Putamen (tissue), 1 donor: ENCODE measurements at places on chromosomes 7 and 10.

- no peak for DNase-seq
Measured at GRCh38 chr7:71987200-71987767, 424.9 kb downstream of the CALN1 start.

- DNase-seq: peak; percentile 69
Measured at GRCh38 chr7:134690016-134690415, 43.4 kb downstream of the BPGM start.

- peak; percentile 1 for DNase-seq
Measured at GRCh38 chr10:94963901-94964300, 25.4 kb downstream of the CYP2C9 start.

DNA sequence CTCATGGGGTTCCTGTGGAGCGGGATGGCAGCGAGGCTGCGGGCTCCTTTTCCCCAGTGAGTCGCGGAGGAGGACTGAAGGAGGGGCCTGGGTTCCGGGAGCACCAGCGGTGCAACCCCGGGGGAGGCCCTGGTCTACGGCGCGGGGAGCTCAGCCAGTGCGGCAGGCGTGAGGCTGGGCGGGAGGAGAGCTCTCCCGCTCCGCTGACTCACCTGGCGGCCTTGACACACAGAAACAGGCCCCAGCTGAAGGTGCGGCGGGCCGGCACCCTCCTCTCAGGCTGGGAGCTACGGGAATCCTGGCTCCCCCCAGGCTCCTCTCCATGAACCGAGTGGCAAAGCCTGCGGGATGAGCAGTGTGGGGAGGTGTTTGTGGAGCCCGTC, 6.8 kb upstream of the NOM1 start:
- no peak for DNase-seq

- DNase-seq: no peak
Measured at GRCh38 chr10:5325076-5325475, 39.7 kb upstream of the UCN3 start.

DNA sequence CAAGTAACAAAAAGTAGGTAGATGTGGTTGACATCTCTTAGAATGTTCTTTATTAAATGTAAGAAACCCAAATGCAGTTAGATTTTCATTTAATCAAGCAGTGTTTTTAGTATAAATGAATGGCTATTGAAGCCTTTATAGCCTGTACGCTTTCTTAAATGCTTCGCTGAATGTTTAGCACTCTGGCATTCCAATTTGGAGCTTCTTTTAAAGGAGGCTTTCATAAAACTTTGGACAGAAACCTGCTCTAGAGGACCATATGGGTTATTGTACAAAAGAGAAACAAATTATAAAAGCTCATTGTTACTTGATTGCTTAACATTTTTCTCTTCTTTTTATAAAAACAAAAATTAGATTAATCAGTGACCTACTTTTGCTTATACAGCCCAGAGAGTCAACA, 59.5 kb downstream of the KCND2 start:
- no peak for DNase-seq

DNA sequence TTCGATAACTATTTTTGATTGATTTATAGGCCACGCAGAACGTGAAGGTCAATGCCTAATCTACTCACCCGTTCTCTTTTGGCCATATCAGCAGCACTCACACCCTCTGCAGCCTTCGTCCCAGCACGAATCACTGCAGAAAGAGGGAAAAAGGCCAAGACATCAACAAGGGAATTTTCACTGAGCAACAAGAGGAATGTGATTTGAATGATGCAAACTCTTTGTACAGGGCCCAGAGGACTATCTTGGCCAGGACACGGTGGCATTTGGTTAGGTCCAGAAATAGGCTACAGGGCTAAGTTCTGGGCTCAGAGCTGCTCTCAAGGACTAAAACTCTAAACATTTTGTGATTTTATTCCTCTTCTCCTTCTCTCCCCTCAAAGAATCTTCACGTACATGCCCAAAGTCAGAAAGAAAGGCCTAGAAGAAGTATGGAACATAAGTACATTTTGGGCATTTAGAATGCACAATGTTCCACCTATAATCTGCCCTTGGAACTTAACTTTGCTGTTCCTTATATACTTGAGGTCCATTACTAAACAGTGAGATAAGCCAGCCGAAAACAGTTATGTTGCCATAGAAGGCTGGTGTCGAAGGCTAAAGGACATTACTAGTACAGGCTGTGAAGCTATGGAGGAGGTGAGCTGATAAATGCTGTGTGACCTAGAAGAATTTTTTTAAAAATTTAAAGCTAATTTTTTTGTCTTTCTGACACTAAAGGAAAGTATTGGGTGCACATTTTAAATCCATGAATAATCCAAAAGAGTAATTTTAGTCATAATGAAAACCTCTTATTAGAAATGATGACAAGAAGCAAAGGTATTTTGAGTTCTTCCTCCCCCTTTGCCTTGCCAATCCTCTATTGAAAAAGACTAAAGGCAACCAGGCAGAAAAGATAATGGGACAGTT, 20.0 kb downstream of the RBM28 start:
- DNase-seq: no peak

DNA sequence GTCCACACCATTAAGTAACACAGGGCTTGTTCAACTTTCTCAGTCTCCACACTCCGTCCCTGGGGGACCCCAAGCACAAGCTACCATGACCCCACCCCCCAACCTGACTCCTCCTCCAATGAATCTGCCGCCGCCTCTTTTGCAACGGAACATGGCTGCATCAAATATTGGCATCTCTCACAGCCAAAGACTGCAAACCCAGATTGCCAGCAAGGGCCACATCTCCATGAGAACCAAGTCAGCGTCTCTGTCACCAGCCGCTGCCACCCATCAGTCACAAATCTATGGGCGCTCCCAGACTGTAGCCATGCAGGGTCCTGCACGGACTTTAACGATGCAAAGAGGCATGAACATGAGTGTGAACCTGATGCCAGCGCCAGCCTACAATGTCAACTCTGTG, 81.1 kb upstream of the SAMD8 start:
- DNase-seq: no peak

DNA sequence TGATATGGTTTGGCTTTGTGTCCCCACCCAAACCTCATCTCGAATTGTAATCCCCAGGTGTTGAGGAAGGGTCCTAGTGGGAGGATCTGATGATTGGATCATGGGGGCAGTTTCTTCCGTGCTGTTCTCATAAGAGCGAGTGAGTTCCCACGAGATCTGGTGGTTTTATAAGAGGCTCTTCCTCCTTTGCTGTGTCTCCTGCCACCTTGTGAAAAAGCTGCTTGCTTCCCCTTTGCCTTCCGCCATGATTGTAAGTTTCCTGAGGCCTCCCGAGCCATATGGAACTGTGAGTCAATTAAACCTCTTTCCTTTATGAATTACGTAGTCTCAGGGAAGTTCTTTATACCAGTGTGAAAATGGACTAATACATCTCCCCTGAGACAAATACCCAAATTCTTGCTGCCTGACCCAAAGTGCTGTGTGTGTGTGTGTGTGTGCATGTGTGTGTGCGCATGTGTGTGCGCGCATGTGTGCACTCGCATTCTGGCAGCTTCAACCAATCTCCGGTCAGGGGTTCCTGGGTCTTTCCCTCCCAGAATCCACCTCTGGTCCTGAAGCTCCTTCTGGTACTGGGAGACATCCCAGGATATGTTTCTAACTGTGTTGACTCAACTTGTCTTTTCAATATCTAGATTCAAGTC, 98.1 kb upstream of the LRRC4 start:
- no peak for DNase-seq

GRCh38 chr7:26105236-26105635, 46.8 kb upstream of the NFE2L3 start:
- DNase-seq: no peak

DNA sequence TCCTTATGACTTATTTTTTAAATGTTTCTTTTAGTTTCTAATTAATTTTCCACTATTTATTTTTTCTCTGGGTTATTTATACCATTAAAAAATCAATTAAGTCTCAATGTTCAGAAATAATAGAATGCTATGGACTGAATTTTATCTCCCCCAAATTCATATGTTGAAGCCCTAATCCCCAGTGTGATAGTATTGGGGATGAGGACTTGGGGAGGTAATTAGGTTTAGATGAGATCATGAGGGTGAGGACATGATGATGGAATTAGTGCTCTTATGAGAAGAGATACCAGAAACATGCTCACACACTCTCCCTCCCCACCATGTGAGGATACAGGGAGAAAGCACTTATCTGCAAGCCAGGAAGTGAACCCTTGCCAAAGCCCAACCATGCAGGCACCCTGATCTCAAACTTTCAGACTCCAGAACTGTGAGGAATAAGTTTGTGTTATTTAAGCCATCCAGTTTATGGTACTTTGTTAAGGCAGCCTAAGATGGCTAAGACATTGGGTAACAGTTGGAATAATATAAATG, 202.6 kb downstream of the MDFIC start:
- DNase-seq: no peak

GRCh38 chr7:26441611-26442277, 150.1 kb downstream of the SNX10 start:
- DNase-seq: no peak

- no peak for DNase-seq
Measured at GRCh38 chr7:151756076-151756731, 120.7 kb downstream of the PRKAG2 start.

- no peak for DNase-seq
Measured at GRCh38 chr10:63064706-63065105, 68.4 kb upstream of the NRBF2 start.

GRCh38 chr10:89086801-89087521, 96.4 kb downstream of the FAS start:
- peak; percentile 10 for DNase-seq

GRCh38 chr7:123876557-123877256, 31.7 kb downstream of the HYAL4 start:
- no peak for DNase-seq

GRCh38 chr7:82080254-82080927, 310.5 kb upstream of the HGF start:
- DNase-seq: no peak

GRCh38 chr10:93488956-93489528, 6.9 kb upstream of the MYOF start:
- no peak for DNase-seq

DNA sequence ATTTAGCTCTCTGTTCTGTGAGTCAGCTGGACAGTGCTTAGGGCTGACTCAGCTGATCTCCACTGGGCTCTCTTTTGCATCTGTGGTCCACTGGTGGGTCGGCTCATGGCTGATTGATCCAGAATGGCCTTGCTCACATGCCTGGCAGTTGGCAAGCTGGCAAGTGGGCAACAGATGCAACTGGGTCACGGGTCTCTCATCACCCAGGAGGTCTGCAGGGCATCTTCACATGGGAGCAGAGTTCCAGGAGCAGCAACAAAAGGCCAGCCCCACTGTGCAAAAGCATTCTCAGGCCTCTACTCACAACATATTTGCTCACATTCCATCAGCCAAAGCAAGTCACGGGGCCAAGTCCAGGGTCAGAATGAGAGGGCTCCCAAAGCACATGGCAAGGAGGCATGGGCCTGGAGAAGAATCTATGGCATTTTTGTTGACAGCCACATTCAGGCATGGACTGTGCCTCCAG, 98.8 kb downstream of the OAT start:
- no peak for DNase-seq

DNA sequence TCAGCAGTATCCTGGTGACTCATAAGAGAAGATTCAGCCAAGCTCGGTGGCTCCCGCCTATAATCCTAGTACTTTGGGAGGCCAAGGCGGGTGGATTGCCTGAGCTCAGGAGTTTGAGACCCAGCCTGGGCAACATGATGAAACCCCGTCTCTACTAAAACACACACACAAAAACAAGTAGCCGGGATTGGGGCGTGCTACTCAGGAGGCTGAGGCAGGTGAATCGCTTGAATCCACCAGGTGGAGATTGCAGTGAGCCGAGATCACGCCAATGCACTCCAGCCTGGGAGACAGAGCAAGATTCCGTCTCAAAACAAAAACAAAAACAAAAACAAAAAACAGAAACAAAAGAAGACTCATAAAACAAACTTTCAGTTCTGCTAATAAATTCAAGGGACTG, 551.1 kb upstream of the POT1 start:
- no peak for DNase-seq

GRCh38 chr7:139457153-139457946, 26.1 kb downstream of the KLRG2 start:
- no peak for DNase-seq

- DNase-seq: no peak
Measured at GRCh38 chr7:114414156-114415063, at the start of gene FOXP2. Gene FOXP2 (plus strand): TSS chr7:114414815. CDS start chr7:114426512, 11,697 bp downstream.

GRCh38 chr10:95790982-95791381, 35.0 kb downstream of the ENTPD1 start:
- DNase-seq: no peak

- no peak for DNase-seq
Measured at GRCh38 chr7:40393660-40394059, 258.9 kb downstream of the SUGCT start.

DNA sequence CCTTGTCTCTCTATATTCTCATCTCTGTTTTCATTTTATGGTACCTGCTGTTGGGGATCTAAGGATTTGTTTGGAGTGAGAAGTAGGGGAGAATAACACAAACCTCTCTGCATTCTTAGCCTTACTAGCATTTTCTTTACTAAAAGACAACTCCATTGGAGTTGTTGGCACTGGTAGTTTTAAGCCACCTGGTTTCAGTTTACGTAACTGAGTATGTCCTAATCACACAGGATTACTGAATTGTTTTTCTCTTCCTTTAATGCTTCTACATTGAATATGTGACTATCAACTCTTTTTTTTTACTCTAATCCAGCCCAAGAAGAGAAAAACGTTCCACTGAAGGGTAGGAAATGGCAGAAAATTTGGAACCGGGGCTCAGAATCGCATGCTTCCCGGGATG, 30.0 kb upstream of the TRIL start:
- no peak for DNase-seq

GRCh38 chr7:24896031-24896501, 83.9 kb downstream of the OSBPL3 start:
- no peak for DNase-seq

GRCh38 chr10:16612115-16612980, 90.7 kb upstream of the C1QL3 start:
- DNase-seq: no peak

GRCh38 chr10:27730041-27730440, 15.6 kb downstream of the MKX start:
- no peak for DNase-seq

DNA sequence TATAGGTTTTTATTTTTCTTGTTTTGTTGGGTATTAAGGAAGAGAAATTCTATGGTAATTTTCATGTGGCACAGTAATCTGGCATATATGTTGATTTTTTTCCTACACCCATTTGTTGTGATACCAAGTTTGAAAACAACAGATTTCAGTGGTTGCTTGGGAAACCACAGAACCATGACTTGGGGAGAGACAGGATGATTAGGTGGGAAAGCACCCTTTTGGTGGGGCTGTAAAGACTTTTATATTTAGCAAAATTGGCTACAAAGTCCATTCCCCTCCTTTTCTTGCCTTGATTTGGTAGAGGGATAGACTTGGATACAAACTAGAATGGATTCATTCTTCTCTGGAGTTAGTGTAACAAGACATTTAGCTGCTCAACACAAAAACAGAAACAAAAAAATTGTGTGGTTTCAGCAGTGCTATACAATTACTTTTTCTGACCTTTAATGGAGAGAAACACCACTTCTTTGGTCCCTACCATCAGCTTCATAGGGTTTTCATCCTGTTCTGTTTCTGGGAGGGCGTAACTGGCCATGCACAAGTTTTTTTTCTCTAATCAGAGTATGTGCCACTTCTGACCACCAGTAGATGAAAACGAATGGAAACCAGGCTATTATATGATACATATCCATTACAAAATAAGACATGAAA, 52.7 kb downstream of the FIGNL1 start:
- DNase-seq: no peak

- DNase-seq: peak; percentile 71
Measured at GRCh38 chr7:111855161-111855841, 293.0 kb upstream of the IMMP2L start.
